SK-N-DZ (cell line): ENCODE measurements at places on chromosomes 16 and 17.
A peak's percentile ranks its signal among the peaks of the same experiment; 100 is the strongest.

DNA sequence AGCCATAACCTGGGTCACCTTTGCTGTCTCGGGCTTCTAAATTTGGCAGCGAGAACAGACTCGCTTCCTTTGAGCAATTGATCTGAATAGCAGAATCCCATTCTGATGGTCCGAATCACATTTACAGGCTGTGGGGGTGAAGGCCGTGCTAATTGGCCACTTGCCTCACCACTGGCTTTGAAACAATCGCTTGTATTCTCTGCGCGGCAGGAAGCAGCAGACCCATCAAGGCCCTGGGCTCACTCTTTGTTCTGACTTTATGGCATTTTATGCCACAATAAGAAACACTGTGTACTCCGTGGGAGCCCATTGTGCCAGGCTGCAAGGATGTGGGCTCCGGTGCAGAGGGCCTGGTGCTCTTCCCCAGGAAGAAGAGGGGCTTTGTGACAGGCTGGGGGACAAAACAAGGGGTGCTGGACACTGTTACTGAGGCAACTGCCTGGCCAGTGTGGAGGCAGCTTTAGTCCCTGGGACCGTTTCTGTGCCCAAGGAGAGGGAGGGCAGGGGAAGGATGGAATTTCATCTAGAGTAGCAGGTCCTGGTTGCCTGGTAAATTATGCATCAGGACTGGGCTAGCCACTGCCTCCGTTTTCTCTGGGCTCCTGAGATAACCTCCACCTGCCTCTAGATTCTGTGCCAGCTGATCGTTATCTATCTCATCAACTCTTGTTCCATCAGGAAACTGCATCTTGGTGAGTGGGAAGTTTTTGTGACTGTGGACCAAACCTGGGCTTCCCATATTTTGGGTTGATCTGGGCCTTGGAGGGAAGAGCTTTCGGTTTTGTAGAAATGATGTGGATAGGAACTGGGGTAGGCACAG lies 78.5 kb downstream of the MRC2 start:
- no peak for DNase-seq

DNA sequence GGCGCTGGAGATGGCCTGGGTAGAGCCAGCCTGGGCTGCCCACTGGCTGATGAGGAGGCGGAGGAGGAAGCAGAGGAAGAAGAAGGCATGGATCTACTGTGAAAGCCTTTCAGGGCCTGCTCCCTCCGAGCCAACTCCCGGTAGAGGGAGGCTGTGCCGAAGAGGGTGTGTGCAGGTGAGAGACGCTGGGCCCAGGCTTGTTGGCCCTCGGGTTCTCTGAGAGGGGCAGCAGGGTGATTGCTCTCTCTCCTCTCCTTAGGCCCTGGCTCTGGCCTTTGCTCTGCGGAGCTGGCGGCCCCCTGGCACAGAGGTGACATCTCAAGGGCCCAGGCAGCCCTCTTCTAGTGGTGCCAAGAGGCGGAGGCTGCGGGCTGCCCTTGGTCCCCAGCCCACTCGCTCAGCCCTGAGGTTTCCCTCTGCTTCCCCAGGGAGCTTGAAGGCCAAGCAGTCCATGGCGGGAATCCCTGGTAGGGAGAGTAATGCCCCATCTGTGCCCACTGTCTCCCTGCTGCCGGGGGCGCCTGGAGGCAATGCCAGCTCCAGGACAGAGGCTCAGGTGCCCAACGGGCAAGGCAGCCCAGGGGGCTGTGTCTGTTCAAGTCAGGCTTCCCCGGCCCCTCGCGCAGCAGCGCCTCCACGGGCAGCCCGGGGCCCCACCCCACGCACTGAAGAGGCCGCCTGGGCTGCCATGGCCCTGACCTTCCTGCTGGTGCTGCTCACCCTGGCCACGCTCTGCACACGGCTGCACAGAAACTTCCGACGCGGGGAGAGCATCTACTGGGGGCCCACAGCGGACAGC lies 3.6 kb downstream of the TP53I13 start:
- DNase-seq: no peak

- no peak for DNase-seq
These were observed 578 bp downstream of the PGAP6 start for GRCh38 chr16:381012-381788.

DNA sequence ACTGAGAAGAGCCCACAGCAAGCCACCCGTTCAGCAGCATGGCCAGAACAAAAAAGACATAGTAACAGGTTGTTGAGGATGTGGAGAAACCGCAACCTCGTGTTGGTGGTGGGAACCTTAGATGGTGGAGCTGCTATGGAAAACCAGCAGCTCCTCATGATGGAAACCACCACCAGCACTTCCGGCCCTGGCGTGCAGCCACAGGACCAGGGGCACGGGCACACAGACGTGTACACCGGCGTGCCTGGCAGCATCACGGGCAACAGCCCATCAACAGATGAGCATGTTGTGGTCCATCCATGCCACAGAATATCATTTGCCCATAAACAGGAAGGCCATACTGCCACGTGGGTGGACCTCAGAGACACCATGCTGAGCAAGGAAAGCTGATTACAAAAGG lies 11.9 kb downstream of the CTU2 start:
- DNase-seq: no peak

DNA sequence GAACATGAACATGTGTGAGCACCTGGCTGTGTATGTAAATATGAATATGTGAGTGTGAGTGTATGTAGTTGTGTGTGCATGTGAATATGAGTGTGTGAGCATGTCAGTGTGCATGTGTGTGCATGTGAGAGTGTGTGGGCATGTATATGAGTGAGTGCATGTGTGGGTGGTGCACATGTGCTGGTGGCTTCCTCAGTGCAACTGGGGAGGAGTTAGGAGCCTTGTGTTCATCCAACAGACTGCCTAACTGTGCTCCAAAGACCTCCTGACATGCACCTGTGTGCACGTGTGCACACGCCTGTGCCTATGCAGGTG lies 1.4 kb downstream of the TMEM235 start:
- peak; percentile 14 for DNase-seq

GRCh38 chr17:80890921-80891396 lies 100.7 kb upstream of the CHMP6 start:
- no peak for DNase-seq

DNA sequence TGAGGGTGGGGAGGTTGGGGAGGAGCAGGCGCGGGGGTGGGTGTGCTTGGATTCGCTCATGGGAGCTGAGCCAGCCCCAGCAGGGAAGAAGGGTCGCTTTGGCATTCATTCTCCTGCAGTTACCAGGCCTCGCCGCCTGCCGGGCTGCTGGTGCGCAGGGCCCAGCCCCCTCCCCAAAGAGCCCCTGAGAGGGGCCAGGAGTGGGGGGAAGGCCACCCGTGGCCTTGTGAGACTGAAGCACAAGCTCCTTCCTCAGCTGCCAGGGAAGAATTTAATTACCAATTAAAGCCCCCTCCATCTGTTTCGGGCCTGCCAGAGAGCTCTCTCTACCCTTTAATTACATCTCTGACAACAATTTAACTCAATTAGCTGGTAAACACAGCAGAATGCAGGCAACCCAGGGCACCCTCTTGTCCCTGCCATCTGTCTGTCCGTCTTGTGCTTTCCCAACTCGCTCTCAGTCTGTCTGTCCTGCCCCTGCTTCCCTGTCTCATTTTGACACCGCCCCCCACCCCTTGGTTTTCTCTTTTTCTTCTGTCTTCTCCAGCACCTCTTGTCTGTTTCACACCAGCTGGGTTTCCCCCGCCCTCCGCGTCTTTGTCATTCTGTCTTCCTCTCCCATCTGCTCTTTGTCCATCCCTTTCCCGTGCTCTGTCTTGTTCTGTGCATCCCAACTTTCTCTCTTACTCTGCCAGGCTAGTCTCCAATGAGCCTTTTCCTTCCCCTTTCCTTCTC lies 32.7 kb downstream of the CDK5RAP3 start:
- peak; percentile 100 for DNase-seq

GRCh38 chr16:27238016-27238587 lies 30.5 kb downstream of the NSMCE1 start:
- DNase-seq: no peak

GRCh38 chr17:72719578-72720493 lies 372.7 kb downstream of the SLC39A11 start:
- DNase-seq: no peak

DNA sequence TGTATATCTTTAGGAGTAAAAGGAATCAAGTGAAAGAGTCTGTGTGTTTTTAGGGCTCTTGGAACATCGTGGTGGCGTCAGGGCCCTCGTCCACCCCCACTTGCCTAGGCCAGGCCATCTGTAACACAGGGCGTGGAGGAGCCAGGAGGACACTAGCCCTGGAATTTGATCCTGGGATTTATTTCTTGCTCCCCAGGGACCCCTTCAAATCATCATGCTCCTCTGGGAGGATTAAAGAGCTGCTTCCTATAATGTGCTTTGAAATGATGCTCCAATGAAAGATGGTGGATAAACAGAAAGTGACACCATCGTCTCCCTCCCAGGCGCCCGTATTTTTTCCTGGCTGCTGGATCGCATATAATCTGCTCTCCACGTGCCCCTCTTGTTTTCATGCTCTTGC lies 113.3 kb downstream of the AATF start:
- DNase-seq: no peak

- no peak for DNase-seq
These were observed 43.5 kb downstream of the ABAT start for GRCh38 chr16:8717892-8718415.

DNA sequence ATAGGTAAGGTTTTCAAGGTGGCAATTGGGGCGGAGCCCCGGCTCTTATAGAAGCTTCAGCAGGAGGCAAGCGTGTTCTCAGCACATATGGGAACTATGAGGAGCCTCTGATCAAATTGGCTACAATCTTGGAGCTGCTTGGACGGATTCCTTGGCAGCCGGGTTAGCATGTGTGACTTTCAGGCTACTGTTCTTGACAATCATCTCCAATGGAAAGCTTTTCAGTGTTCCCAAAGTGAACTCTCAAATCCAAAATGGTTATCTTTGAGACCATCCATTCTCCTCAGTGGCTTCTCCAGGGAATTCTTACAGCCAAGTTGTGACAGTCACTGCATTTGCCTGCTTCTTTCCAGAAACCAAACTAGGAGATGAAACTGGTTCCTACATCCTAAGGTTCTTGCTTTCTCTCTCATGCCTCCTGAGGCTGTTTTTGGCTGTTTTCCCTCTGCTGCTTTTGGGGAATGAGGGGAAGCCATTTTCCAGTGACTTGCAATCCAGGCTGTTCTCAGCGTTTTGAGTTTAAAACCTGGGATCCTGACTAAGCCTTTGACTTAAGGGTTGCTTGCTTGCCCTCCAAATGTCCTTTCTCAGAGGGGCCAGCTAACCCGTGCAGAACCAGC lies 10.9 kb downstream of the HAS3 start:
- no peak for DNase-seq

DNA sequence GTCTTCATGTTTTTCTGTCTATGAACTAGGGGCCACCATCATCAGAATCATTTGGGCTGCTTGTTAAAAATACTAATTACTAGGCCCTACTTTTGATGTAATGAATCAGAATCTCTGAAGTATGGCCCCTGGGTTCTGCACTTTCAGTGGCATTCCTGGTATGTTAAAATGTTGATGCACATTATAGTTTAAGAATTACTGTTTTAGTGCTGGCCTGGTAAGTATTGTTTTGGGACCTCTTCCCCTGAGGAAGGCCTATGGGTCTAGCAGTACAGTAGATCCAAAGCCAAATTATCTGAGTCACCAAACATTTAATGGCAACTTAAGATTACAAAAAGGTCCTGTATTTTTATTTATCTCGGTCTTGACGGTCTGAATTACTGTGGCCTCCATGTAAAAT lies 58.8 kb downstream of the AP2B1 start:
- no peak for DNase-seq

GRCh38 chr16:22973522-22973921 lies 159.6 kb downstream of the HS3ST2 start:
- no peak for DNase-seq

GRCh38 chr16:11169641-11170040 lies 86.4 kb downstream of the SOCS1 start:
- no peak for DNase-seq

DNA sequence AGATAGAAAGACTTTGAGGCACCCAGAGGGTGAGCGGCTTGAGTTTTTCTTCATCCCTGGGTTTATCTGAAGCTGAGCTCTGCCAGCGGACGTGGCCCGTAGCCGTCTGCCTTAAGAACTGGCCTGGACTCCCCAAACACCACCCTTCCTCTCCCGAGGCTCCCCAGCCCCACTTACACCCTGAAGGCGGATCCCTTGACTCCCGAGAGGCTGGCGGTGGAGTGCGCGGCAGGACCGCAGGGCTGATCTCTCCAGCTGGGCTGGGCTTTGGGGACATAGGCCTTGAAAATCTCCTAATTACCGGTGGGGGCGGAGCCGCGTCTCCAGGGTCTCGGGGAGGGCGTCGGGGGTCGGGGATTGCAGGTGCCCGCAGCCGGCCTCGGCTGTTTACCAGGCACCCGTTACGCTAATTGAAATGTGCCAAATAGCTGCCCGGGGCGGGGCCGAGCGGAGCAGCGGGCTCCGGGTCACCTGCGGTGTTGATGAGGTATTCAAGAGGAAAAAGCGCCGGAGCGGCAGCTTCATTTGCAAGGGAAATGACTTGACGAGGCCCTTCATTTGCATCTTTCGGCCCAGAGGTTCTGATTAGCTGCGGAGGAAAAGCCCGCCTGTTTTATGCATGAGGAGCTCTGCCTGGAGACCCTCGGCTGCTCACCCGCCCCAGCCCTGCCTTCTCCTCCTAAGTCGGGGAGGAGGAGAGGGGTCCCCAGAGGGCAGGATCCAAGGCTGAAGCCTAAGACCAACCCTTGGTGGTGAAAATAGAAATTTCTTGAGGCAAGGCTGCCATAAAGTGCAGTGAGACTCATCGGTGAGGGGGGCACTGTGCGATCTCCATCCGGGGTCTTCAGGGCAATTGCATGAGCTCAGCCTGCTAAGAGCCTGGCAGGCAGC lies 100.7 kb downstream of the MGAT5B start:
- peak; percentile 92 for DNase-seq

DNA sequence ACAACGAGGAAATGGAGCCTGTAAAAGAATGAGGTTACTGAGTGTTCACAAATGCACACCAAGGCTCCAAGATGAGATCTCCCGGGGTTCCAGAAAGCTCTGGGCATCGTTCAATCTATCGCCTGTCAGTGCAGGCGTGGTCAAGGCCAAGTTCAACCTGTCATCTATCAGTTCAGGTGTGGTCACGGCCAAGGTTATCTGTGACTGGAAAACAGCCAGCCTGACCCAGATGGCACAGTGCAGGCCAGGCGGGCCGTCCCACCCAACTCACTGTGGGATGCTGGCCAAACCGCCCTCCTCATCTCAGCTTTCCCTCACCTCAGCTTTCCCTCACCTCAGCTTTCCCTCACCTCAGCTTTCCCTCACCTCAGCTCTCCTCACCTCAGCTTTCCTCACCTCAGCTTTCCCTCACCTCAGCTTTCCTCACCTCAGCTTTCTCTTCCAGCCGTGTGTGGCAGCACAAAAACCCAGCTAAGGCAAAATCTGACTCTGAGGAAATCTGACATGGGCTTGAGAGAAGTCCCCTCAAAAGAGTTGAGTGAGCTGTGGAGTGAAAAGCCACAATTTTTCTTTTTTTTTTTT lies 2.4 kb downstream of the CHMP1A start:
- no peak for DNase-seq

GRCh38 chr17:39679521-39680192 lies 8.2 kb downstream of the PGAP3 start:
- DNase-seq: no peak

DNA sequence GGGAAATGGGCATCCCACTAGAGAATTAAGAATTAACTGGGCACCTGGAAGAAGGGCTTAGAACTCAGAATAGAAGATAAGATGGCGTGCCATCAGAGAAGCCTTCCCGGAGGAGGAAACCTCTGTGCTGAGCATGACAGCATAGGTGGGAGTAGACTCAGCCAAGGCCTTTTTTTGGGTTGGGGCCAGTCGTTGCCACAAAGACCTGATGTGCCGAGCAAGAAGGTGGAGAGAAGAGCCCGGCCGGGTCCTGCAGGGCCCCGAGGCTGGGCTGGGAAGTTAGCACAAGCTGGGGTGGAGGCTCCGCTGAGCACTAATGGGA lies 1.1 kb upstream of the RAB11FIP4 start:
- no peak for DNase-seq
